Osteoblast (primary cell): ENCODE measurements at places on chromosomes 3 and 15.

DNA sequence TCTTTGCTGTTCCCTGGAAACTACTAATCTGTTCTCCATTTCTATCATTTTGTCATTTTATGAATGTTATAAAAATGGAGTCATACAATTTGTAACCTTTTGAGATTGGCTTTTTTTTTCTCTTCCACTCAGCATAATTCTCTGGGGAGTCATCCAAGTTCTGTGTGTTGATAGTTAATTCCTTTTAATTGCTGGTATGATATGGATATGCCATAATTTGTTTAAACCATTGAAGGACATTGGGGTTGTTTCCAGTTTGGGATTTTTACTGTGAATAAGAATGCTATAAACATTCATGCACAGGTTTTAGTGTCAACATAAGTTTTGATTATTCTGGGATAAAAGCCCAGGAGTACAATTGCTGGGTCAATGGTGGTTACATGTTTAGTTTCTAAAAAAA lies 279.4 kb downstream of the WNT5A start:
- no peak for DNase-seq

- DNase-seq, result no peak
These were observed 503.8 kb downstream of the MECOM start for GRCh38 chr3:169159726-169160125.

GRCh38 chr15:62439543-62440016 lies 274.5 kb upstream of the C2CD4B start:
- no peak for DNase-seq

- peak; percentile 9 for DNase-seq
These were observed 17.9 kb downstream of the SERP1 start for GRCh38 chr3:150528354-150528797.

- DNase-seq, result no peak
These were observed 148.1 kb downstream of the RORA start for GRCh38 chr15:61081027-61081322.

DNA sequence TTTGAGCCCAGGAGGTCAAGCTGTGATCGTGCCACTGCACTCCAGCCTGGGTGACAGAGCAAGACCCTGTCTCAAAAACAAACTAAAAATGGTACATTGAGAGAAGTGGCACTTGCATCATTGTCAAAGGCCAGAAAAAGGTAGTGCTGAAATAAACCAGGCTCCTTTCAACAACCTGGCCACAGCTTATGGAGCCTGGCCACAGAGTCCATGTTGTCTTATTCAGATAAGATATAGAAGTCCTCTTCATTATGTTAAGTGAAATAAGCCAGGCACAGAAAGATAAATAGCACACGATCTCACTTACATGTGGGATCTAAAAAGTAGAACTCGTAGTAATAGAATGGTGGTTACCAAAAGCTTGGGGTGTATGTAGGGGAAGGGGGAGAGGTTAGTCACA lies 34.8 kb downstream of the EMC4 start:
- DNase-seq, result no peak

DNA sequence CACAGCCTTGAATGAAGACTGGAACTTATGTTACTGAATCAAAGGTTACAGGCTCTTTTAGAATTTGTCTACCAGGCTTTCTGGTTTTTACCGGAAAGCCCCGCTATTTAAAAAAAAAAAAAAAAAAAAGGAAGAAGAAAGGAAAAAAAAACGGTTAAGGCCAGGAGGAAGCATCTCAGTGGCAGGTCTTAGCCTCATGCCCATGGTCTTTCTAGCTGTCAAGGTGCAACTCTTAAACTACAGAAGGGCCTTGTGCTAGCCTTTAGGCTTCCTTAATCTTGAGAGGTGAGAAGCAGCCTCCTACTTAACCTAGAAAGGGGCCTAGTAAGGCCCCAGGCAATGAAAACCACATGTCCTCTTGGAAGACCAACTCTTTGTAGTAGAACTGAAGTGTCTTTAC lies 77.5 kb downstream of the TBC1D5 start:
- no peak for DNase-seq

GRCh38 chr15:70280781-70281180 lies 183.1 kb upstream of the TLE3 start:
- DNase-seq, result no peak

- DNase-seq, result no peak
These were observed 487.2 kb upstream of the ATP11B start for GRCh38 chr3:182305881-182306665.

- DNase-seq, result no peak
These were observed 692.9 kb downstream of the ZPLD1 start for GRCh38 chr3:103127737-103128136.

GRCh38 chr3:23704298-23704697 lies 101.5 kb upstream of the UBE2E1 start:
- no peak for DNase-seq

DNA sequence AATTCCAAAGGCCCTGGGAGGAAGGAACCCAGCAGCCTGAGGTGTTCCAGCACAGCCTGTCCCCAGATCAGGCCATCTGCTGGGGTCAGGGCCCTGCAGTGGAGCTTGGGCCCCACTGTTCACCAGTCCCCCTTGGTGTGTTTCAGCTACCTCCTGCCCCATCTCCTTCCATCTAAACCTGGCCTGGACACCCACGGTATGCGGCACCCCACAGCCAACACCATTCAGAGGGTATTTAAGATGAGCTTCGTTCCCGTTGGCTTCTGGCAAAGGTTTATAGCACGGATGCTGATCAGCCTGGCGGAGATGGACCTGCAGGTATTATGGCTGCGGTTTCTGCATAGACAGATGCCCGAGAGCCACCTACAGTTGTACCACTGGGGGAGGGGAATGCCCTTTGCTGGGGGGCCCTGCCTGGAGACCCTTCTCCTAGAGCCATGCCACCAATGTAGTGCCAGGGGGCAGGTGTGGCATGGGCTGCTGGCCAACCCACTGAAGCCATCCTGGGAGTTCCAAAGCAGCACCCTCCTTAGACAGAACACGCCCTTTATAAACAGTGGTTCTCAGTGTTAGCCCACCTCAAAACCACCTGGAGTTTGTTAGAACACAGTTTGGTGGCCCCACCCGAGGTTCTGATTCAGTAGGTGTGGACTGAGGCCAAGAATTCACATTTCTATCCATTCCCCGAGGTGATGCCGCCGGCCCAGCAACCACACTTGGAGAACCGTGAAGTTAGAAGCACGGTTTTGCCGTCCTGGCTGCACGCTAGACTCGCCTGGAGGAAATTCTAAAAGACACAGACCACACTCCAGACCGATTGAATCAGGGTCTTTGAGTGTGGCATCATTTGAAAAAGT lies 126.9 kb downstream of the LRRK1 start:
- peak; percentile 5 for DNase-seq

- DNase-seq, result no peak
These were observed 8.0 kb downstream of the TRIM71 start for GRCh38 chr3:32825601-32826375.

DNA sequence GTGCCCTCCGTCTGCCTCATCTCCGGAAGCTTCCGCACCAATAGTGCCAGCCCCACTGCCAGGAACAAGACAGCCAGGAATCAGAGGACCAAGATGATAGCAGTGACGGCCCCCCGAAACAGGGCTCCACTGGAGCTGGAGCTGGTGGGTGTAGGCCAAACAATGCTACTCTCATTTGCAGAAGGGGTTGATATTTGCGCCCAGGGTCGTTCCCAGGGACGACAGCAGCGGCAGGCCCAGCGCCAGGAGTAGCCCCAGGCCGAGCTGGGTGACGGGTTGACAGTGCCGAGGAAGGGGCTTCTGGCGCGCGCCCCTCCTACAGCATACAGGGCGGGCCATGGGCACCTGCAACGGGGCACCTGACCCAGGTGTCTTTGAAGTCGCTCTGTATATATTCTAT lies 301.4 kb downstream of the CNTN6 start:
- peak; percentile 32 for DNase-seq

DNA sequence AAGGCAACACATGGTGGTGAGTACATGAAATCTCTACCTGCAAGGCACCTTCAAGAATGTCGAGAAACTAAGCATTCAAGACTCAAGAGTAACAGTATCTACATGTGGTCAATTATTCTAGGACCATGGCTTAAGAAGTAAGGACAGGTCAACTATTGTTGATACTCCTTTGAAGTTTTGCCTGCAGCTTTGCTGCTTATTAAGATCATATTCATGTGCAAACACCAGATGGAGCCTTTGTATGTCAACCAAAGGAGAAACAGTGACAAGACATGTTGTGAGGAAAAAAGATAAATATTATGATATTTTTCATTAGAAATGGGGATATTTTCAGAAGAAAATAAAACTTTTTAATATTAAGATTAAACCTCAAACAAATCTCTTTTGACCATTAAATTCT lies 52.3 kb upstream of the FGF7 start:
- no peak for DNase-seq

DNA sequence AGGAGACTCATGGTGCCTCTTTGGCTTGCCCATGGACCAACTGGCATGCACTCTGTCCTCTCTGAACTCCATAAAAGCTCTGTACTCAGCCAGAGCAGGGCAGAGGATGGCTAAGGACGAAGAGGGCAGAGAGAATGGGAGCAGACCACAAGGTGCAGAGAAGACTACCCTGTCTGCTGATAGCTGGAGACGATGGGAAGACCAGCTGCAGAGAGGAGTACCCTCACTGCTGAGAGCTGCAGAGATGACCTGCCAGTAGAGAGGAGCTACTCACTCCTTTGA lies 65.0 kb downstream of the THBS1 start:
- no peak for DNase-seq

DNA sequence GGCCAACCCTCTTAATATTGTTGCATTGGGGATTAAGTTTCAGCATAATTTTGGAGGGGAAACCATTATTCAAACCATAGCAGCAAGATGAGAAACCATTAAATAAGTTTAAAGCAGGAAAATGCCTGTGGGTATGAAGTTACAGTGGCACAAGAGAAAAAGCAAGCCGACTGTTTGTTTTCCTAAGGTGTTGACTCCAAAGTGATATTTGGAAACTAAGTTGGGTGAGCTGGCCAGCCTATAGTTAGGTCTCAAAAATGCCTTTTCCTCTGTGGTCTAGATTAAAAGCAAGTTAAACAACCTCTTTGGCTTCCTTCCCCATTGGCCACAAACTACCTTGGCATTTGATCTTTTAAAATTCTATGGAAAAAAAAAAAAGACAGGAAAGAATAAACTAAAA lies 419.8 kb upstream of the AZI2 start:
- no peak for DNase-seq

GRCh38 chr3:1987980-1988379 lies 110.7 kb upstream of the CNTN4 start:
- peak; percentile 18 for DNase-seq

DNA sequence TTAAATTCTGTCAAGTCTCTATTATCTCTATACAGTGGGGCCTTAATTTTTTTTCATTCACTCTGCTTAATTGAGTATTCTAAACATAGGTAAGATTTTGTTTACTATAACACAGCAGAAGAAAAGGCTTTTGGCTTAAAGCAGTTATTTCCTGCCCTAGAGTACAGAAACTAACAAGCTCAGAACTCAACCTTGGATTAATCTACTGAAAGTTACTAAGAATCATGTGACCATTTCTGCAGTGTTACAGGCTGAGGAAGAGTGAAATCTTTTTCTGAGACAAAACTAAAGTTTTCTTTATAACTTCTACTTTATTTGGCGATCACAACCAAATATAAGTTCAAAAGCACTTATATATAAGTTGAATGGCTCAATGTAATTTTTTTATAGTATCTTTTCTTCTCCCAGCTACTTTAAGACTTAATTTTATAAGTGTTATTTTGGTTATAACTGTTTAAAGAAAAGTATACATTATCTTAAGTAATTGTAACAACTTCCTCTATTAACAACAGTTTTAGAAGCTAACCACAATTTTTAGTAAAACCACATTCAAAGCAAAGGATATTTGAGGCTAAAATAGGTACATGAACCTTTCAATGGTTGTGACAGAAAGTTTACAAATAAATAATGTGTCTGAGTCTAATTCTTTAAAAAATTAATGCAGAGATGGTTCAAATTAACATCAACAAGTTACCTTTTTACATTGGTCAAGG lies 240.6 kb upstream of the NAALADL2 start:
- DNase-seq, result no peak

GRCh38 chr15:40282147-40282868 lies 556 bp downstream of the ANKRD63 start:
- peak; percentile 96 for DNase-seq

DNA sequence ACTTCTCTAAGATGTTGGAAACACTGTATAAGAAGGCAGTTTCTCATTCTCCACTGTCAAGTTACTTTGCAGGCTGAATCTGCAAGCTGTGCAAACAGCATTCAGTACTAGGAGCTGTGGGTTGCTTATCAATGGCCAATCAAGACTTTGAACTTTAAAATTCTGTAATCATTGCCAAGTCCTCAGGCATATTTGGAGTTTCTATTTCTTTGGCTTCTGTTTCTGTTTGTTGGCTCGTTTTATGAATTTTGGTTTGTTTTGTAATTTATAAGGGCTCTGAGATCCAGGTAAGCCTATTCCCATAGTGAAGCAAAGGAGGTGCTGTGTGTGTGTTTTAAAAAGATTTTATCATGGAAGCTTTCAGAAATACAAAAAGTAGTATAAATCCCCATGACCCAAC lies 32.1 kb downstream of the TLNRD1 start:
- DNase-seq, result no peak

DNA sequence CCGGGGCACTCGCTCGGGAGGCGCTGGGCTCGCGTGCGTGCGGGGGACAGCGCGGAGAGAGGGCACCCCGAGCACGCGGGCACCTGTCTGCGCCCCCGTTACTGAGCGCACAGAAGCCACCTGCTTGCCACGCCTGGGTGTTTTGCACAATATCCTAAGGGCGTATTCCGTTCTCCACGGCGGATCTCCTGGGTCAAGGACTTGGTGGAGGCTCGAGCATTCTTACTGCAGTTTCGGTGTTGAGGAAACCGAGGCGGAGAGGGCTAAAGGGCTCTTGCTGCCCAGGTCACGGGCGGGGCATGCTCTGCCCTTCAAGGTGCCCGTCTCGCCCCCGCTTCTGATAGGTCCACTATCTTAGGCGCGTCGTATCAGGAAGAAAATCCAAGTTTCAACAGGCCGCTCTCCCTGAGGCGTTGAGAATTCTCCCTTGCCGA lies 526 bp downstream of the GPD1L start:
- peak; percentile 53 for DNase-seq
